ENCODE measurements at places on chromosomes 13 and 19.

- DNase-seq = peak; percentile 15
Measured at GRCh38 chr19:58098682-58098998, 609 bp upstream of the ZSCAN18 start.

DNA sequence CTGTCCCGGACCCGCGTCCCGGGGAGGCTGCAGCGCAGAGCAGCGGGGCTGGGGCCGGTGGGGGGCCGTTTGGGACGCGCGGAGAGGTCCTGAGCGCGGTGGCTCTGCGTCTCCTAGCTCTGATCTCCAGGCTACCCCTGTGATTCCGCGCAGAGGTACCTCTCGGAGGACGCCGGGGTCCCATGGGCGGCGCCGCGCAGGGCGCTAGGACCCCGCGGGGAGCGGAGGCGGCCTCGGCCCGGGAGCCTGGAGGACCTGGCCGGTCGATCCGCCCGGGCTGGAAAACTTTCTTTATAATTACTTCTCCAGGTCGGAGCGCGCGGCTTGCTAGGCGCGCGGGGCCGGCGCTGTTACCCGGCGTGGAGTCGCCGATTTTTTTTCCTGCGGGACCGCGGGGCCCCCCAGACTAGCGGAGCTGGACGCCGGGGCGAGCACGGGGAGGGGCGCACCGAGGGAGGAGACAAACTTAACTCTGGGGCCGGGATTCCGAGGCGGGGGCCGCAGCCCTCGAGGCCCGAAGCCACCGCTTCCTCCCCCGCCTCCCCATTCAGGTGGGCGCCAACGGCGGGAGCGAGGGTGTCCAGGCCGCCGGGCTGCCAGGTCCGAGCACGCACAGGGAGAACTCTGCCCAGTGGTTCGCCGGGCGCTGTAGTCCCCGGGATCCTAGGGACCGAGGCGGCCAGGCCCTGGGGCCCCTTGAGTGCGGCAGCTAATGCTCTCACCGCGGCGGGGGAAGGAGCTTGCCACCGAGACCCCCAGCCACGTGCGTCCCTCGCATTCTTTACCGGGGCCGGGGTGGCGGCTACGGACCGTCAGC lies 848 bp upstream of the CEBPA start:
- peak; percentile 40 for DNase-seq

GRCh38 chr19:47418692-47419029 lies 666 bp downstream of the MEIS3 start:
- no peak for DNase-seq

- DNase-seq = no peak
Measured at GRCh38 chr19:46191972-46192371, 37.6 kb upstream of the IGFL1 start.

GRCh38 chr13:31172001-31172400 lies 10.3 kb upstream of the HSPH1 start:
- DNase-seq = no peak

GRCh38 chr13:112783135-112783977 lies 93.5 kb downstream of the ATP11A start:
- no peak for DNase-seq

- DNase-seq = no peak
Measured at GRCh38 chr19:36030264-36031148, 2.2 kb downstream of the CLIP3 start.

DNA sequence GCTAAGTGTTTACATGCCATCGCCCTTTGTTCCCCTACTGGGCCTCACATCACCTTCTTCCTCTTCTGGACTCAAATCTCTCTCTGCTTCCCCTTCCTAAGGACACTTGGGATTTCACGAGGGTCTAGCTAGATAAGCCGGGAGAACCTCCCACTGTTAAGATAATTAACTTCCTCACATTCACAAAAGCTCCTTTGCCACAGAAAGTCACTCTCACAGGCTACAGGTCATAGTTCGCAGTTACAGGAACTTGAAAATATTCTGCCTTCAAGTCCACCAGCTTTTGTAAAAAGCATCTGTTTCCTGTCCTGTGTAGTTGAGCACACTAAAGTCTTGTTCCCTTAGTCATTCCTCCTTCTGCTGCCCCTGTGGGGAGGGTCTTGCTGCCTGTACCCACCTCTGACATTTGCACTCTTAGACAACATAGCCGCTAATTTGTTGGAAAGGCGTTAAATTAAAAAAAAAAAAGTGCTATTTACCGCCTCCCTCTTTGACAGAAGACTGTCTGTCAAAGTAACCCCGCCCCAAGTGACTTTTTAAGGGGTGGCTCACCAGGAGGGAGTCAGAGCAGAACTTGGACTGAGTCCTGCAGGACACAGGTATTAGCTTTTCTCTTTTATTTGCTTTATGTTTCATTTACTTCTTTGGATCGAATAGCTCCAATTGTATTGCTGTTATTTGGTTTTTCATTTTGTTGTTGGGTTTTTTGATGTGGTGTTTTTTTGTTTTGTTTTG lies 26.8 kb upstream of the CEACAM21 start:
- DNase-seq = no peak

DNA sequence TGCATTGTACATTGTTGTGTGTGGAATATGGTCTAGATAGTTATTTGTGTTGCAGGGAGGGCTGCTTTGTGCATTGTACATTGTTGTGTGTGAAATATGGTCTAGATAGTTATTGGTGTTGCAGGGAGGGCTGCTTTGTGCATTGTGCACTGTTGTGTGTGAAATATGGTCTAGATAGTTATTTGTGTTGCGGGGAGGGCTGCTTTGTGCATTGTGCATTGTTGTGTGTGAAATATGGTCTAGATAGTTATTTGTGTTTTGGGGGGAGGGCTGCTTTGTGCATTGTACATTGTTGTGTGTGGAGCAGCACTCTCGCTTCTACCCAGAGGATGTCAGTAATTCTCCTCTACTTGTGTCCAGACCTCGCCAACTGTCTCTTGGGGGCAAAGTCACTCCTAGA lies 36.3 kb upstream of the ZNF835 start:
- DNase-seq = no peak

DNA sequence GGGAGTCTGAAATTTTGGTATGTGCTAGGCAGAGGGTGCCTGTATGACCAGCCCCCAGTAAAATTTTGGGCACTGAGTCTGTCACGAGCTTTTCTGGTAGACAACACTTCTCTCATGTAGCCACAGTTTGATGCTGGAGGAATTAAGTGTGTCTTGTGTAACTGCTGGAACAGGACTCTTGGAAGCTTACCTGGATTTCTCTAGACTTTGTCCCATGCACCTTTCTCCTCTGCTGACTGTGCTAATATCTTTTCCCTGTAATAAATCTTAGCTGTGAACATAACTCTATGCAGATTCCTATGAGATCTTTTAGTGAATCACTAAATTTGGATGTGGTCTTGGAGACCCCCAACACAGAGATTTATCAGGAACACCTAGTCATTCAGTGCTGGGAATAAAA lies 13.8 kb downstream of the RNF6 start:
- DNase-seq = no peak

GRCh38 chr13:46682707-46683106 lies 114.3 kb downstream of the ESD start:
- no peak for DNase-seq

DNA sequence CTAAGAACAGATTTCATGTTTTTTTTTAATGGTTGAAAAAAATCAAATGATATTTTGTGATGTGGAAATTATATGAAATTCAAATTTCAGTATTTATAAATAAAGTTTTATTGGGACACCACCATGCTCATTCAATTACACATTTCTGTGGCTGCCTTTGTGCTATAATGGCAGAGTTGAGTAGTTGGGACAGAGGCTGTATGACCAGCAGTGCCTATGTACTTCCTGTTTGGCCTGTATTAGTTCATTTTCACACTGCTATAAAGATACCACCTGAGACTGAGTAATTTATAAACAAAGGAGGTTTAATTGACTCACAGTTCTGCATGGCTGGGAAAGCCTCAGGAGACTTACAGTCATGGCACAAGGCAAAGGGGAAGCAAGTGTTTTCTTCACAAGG lies 33.6 kb downstream of the AKAP11 start:
- DNase-seq = no peak

Measured in brain (organoid and tissue), 16 donors.